Caco-2 (cell line): ENCODE measurements at places on chromosomes 1 and 21. TPM values are rescaled to one million over a fixed set of nuclear protein-coding genes. Genes with fewer than 3 reads are reported as not detected.

- no peaks in the 10 kb centered on the region for H3K27me3 ChIP-seq
- H3K27ac ChIP-seq = peak overlapping the region; percentile 64
- H3K4me1 ChIP-seq = peaks cover 17% of the 10 kb centered on the region
- DNase-seq = peak; percentile 93
- H3K4me3 ChIP-seq = peak overlapping the region; percentile 56
- no peaks in the 10 kb centered on the region for H3K36me3 ChIP-seq
These were observed 59.8 kb upstream of the ACOT11 start for GRCh38 chr1:54488065-54488750.

DNA sequence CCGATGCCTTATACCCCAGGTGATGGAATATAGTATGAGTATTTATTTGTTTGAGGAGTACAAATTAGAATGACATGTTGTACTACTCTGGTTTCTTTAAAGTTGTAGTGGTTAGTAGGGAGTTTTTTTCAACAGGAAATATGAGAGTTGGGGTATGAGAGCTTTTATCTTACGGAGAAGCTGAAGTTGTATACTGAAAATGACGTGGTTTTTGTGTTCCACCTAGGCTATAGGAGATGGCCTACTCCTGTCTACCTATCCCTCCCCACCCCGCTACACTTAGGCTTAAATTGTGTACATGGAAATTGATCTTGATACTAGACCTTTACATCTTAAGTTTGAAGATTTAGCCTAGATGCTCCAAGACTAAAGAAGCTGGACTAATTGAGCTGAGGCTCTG, 6.8 kb upstream of the HAX1 start:
- H3K4me1 ChIP-seq = peaks cover 6% of the 10 kb centered on the region; the same call in 1 of the 2 replicates
- H3K36me3 ChIP-seq = peaks cover 2% of the 10 kb centered on the region
- H3K4me3 ChIP-seq = no peak overlapping the region
- DNase-seq = no peak
- H3K27me3 ChIP-seq = no peaks in the 10 kb centered on the region
- no peak overlapping the region for H3K27ac ChIP-seq

- H3K36me3 ChIP-seq = no peaks in the 10 kb centered on the region
- no peaks in the 10 kb centered on the region; the same call in 1 of the 2 replicates for H3K27me3 ChIP-seq
- no peak overlapping the region for H3K4me3 ChIP-seq
- H3K4me1 ChIP-seq = no peaks in the 10 kb centered on the region
- H3K27ac ChIP-seq = no peak overlapping the region
- DNase-seq = no peak
These were observed 85.3 kb downstream of the HHIPL2 start for GRCh38 chr1:222462601-222463000.

- no peaks in the 10 kb centered on the region for H3K27me3 ChIP-seq
- peak; percentile 26 for DNase-seq
- H3K4me1 ChIP-seq = 0 out of 2 replicates have a peak, but pooled peaks cover 3% of the 10 kb centered on the region
- H3K27ac ChIP-seq = no peak overlapping the region
- H3K4me3 ChIP-seq = no peak overlapping the region
These were observed 35.9 kb upstream of the CTTNBP2NL start for GRCh38 chr1:112359961-112360767.

- H3K4me3 ChIP-seq = no peak overlapping the region
- no peak for DNase-seq
- no peaks in the 10 kb centered on the region for H3K36me3 ChIP-seq
- no peaks in the 10 kb centered on the region for H3K27me3 ChIP-seq
- no peaks in the 10 kb centered on the region for H3K4me1 ChIP-seq
- H3K27ac ChIP-seq = no peak overlapping the region
These were observed 25.2 kb upstream of the IKBKE start for GRCh38 chr1:206445116-206445515.

DNA sequence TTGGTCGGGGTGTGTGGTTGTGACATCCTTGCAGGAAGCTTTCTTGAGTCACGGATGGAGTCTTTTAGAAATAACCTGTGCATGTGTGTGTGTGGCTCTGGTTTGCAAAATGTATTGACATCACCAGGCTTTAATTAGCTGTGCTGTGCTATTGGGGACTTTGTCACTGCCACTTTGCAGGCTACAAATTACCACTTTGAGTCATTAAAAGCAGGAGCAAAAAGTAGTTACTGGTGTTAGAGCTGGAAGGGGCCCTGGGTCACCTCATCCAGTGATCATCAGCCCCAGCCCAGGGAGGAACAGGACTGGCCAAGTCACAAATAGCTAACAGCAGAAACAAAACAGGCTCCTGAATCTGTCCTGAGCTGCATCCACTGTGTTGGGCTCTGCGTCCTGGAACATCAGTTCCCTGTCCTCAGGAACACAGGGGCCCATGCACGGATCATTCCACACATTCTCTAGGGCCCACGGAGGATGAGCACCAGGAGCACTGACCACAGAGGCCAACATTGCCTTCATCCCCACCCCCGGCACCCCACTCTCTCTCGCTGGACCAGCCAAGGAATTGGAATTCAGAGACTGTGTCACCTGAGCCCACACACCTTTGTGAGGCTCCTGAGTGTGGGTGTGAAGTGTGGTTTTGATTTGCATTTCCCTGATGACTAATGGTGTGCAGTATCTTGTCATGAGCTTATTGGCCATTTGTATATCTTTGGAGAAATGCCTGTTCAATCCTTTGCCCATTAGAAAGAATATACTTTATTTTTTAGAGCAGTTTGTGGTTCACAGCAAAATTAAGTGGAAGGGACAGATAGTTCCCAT, 280.1 kb upstream of the C1orf174 start:
- DNase-seq = no peak
- no peaks in the 10 kb centered on the region for H3K4me1 ChIP-seq
- H3K27me3 ChIP-seq = no peaks in the 10 kb centered on the region
- no peaks in the 10 kb centered on the region for H3K36me3 ChIP-seq

DNA sequence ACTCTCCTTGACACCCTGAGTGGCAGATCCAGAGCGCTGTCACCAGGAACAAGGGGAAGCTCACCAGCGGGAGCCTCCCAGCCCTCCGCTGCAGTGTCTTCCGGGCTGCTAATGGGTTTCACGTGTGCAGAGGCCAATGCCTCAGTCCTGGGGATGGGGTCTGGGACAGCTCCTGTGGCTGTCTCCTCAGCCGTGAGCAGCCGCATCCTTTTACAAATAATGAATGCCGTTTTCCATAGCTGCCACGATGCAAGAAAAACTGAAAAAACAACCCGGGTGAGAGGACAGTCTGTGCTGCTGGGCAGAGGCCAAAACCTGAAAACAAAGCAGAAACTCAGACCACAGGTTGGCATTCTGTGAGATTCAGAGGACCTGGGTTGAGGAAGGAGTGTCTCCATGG, 212.2 kb upstream of the RAB4A start:
- H3K4me3 ChIP-seq = no peak overlapping the region
- no peak overlapping the region for H3K27ac ChIP-seq
- DNase-seq = no peak
- H3K4me1 ChIP-seq = no peaks in the 10 kb centered on the region
- H3K27me3 ChIP-seq = no peaks in the 10 kb centered on the region
- no peaks in the 10 kb centered on the region for H3K36me3 ChIP-seq

DNA sequence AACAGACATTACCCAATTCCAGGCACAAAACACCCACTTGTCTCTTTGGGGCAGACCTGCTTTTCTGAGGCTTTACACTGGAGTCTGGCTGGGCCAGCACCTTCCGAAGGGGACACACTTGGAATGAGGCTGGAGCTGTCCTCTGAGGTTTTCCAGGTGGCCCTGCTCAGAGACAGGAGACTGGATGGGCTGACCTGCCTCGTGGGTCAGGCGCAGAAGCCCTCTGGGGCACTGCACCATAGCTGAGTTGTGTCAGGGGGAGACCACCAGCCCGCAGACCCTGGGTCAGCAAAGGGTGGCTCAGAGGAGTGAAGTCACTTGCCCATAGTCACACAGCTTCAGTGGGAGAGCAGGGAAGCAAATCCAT, 1.8 kb downstream of the SH2D5 start:
- H3K27me3 ChIP-seq = no peaks in the 10 kb centered on the region
- H3K4me3 ChIP-seq = no peak overlapping the region
- no peaks in the 10 kb centered on the region for H3K36me3 ChIP-seq
- no peak for DNase-seq

DNA sequence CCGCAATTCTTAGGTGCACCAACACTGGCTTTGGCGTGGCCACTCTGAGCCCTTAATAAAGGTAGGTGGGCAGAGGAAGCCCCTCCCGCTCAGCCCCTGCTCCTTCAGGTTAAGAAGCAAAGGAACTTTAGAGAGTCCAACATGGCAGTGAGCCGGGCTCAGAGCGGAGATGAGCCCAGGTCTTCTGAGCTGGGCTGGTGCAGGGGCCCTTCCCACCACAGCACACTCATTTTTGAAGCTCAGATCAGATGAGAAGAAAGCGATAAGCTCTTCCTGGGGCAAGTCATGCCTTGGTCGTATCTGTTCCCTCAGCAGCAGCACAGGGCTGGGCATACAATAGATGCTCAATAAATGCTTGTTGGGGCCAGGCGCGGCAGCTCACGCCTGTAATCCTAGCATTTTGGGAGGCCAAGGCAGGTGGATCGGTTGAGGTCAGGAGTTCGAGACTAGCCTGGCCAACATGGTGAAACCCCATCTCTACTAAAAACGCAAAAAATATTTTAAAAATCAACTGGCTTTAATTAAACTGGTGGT, 51.1 kb upstream of the TARDBP start:
- no peak for DNase-seq
- H3K4me3 ChIP-seq = no peak overlapping the region

DNA sequence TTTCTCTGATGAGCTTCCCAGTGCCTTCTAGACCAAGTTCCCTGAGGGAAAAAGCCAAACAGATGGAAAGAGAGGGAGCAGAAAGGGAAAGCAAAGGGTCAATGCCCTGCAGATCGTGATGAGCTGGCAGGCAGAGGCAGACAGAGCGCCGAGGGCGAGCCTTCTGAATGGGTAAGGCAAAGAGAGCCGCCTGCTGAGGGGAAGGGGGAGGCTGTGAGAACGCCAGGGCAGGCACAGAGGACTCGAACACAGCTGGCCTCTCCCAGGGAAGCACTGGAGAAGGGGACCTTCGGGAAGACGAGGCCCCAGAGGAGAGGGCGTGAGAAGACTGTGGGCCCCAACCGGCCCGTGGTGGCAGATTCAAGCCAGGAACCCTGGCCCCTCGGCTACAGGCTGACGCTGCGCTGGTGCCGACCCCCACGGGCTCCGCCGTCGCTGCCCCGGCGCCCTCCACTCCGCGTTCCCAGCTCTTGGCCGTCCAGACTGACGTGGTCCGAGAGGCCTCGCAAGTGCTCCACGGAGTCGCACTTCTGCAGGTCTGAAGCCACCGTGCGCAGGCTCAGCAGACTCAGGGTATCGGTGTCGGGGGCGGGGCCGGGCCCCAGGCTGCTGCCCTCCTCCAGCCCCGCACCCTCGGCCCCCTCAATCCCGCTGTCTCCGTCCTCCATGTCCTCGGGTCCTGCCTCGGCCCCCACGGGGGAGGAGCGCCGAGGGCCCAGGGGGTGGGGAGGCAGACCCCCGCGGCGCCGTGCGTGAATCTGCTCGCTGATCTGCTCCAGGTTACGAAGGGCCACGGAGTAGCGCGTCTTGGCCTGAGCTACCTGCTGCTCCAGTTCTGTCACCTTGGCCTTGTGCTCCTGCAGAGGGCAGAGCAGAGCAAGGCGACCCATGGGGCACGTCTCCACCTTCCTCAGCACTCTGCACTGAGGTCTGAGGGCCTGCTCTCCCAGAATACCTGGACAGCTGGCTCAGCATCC, 13.9 kb downstream of the SH3BP5L start:
- H3K27ac ChIP-seq = no peak overlapping the region
- H3K36me3 ChIP-seq = peaks cover 1% of the 10 kb centered on the region; the same call in 1 of the 2 replicates
- no peaks in the 10 kb centered on the region for H3K27me3 ChIP-seq
- H3K4me1 ChIP-seq = no peaks in the 10 kb centered on the region

DNA sequence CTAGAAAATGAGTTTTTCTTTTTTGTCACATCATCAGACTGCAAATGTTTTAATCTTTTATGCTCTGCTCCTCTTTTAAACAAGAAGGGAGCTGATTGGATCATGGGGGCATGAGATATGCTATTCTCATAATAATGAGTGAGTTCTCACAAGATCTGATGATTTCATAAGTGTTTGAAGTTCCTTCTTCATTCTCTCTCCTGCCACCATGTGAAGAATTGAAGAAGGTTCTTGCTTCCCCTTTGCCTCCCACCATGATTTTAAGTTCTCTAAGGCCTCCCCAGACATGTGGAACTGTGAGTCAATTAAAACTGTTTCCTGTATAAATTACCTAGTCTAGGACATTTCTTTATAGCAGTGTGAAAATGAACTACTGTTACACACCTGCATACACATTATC, 218.2 kb downstream of the NRIP1 start:
- H3K27ac ChIP-seq = no peak overlapping the region

- no peak overlapping the region for H3K4me3 ChIP-seq
- H3K27ac ChIP-seq = no peak overlapping the region
- no peaks in the 10 kb centered on the region for H3K4me1 ChIP-seq
- H3K27me3 ChIP-seq = no peaks in the 10 kb centered on the region
- H3K36me3 ChIP-seq = no peaks in the 10 kb centered on the region
These were observed 134.5 kb downstream of the HHIPL2 start for GRCh38 chr1:222413436-222413835.

GRCh38 chr1:25182629-25183028, 49.7 kb downstream of the SYF2 start:
- H3K27ac ChIP-seq = no peak overlapping the region
- no peak overlapping the region for H3K4me3 ChIP-seq
- H3K36me3 ChIP-seq = no peaks in the 10 kb centered on the region

- H3K27me3 ChIP-seq = no peaks in the 10 kb centered on the region
- no peak overlapping the region for H3K4me3 ChIP-seq
- H3K27ac ChIP-seq = no peak overlapping the region
- peaks cover 11% of the 10 kb centered on the region for H3K4me1 ChIP-seq
These were observed 5.5 kb upstream of the ZBED6 start for GRCh38 chr1:203789966-203790365.

- H3K27me3 ChIP-seq = 0 out of 2 replicates have a peak, but pooled peaks cover 2% of the 10 kb centered on the region
- no peak for DNase-seq
- no peaks in the 10 kb centered on the region for H3K36me3 ChIP-seq
- H3K4me3 ChIP-seq = no peak overlapping the region
- H3K4me1 ChIP-seq = 0 out of 2 replicates have a peak, but pooled peaks cover 7% of the 10 kb centered on the region
These were observed 3.5 kb downstream of the PIK3CD start for GRCh38 chr1:9654834-9655723.

- no peaks in the 10 kb centered on the region; the same call in 1 of the 2 replicates for H3K4me1 ChIP-seq
- H3K4me3 ChIP-seq = peak overlapping the region; percentile 74
- DNase-seq = peak; percentile 42
- H3K27me3 ChIP-seq = no peaks in the 10 kb centered on the region
- peak overlapping the region; percentile 95 for H3K27ac ChIP-seq
These were observed 320 bp downstream of the C1orf174 start for GRCh38 chr1:3899754-3900149.

The TNNT2 gene
- total RNA-seq = 5.9 and 7.3 TPM in 2 replicates

The ANKRD34A gene
- 0.19 and 0.77 TPM in 2 replicates for total RNA-seq

The RBP7 gene
- total RNA-seq = 10.3 and 11.7 TPM in 2 replicates

The VANGL2 gene
- 3.2 and 3.4 TPM in 2 replicates for total RNA-seq

The IGSF5 gene
- 0.18 and 0.30 TPM in 2 replicates for total RNA-seq
